Substantia nigra (tissue), 51 donors: ENCODE measurements at places on chromosomes 4 and X.

GRCh38 chr4:122890147-122890795, 32.1 kb downstream of the NUDT6 start:
- no peak for DNase-seq

DNA sequence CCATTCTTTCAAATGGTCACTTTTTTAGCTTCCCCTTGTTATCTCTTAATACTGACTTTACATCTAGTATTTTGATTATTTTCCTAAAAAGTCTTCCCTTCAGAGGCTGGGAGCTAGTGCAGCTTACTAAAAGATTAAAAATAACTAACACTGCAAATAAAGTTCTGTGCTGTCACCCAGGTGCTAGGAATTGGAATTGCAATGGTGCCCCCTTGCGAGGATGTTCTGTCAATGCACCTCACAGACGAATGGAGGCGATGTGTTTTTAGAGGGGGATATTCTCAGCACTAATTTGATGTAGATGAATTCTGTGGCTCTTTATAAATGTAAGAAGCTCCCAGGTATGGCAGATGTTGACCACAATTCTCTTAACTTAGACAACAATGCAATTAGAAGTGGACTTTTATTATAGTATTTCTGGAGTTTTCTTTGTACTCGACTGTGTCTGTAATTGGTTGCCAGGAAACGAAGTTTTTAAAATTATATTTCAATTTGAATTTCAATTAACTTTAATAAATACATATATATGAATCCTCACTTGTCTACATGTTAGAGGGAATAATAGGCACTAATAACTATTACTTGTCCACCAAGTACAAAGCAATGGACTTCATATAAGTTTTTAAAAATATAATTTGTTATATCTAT, 22.0 kb upstream of the SMIM31 start:
- DNase-seq, result peak; percentile 46

GRCh38 chr4:157888281-157888680, 284.5 kb downstream of the GASK1B start:
- DNase-seq, result no peak

DNA sequence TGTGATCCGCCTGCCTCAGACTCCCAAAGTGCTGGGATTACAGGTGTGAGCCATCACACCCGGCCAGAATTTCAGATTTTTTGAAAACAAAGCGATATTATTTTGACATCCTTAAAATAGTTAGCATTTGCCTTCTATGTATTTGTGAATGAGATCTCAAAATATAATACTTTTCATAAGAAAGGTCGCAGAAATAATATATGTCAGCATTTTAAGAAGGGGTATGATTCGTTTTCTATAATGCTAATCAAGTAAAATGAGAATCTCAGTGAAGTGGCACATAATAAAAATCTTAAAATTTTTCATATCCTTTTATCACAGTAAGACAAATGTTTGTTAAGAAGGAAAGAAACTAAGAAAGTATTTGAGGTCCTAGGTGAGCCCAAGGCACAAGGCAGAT, 52.2 kb downstream of the GRSF1 start:
- DNase-seq, result no peak

DNA sequence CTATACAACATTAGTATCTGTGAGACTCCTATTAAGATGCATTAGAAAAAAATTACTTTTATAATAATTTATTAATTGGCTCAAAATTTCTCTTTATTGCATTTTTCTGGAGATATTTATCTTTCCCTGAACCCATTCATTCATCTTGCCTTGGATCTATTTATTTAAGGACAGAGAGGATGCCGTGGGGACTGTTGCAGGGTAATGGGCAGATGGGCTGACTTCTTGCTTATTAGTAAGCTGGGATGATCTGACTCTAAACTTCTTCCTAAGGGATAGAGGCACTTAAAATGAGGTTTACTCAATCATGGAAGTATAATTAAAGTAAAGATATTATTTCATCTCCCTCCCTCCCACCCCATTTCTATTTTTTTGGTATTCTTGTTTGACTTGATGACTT, 18.2 kb upstream of the ANK2 start:
- DNase-seq, result no peak

DNA sequence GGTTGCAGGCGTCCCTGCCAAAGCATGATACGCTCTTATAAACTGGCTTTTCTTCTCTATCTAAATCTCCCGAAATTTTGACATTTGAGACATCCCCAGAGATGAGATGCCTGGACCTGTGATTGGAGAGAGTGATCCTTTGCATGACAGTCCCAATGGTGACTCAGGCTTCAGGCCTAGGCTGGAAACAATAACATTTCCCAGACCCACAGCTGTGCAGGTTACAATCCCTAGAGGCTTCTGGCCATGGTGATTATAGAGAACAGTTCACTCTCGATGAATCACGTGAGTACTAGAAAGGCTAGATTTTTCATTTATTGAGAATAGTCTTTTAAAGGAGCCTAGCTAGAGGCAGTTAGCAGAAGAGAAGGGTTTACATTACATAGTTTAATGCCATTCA, 75.9 kb downstream of the SPATA18 start:
- DNase-seq, result no peak

GRCh38 chr4:77910676-77911075, 48.0 kb downstream of the MRPL1 start:
- DNase-seq, result no peak

DNA sequence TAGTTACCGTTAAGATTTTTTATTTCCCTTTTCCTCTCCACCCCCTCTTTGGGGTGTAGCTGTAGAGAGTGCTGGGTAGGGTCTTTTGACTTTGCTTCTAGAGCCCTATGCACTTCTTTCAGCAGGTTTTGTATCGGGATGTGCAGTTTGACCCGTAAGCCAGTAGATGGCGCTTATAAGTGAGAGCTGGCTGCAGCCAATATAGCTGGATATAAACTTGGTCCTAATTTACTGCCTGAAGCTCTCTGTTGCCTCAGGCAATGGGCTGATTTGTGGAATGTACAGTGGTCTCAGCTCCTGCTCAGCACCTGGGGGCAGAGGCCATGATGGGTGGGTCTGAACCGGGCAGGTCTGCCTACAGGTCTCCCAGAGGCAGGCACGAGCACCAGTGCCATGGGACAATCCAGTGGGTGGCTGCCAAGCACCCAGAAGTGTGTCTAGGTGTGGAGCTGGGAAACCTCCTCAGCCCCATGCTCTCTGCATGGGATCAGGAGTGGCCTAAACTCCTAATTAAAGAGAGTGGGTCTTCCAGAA, 146.5 kb downstream of the SPANXN1 start:
- DNase-seq, result no peak
